Activated T-cell treated with anti-CD3 and anti-CD28 coated beads, Interleukin-2, amount 50 U/mL, for 4 hours (primary cell): ENCODE measurements at places on chromosomes 13 and 19.

GRCh38 chr19:18593367-18594095, 4.9 kb downstream of the REX1BD start:
- no peak for DNase-seq

GRCh38 chr13:79404361-79404760, 1.7 kb downstream of the RBM26 start:
- DNase-seq, result no peak

GRCh38 chr19:56312787-56313657, 1.6 kb downstream of the ZSCAN5A start:
- no peak for DNase-seq

GRCh38 chr13:25541434-25542123, 169.8 kb downstream of the ATP8A2 start:
- DNase-seq, result no peak

- no peak for DNase-seq
These were observed 43.3 kb downstream of the NAA16 start for GRCh38 chr13:41354416-41354815.

GRCh38 chr13:79470666-79471065, 10.3 kb upstream of the NDFIP2 start:
- DNase-seq, result no peak

DNA sequence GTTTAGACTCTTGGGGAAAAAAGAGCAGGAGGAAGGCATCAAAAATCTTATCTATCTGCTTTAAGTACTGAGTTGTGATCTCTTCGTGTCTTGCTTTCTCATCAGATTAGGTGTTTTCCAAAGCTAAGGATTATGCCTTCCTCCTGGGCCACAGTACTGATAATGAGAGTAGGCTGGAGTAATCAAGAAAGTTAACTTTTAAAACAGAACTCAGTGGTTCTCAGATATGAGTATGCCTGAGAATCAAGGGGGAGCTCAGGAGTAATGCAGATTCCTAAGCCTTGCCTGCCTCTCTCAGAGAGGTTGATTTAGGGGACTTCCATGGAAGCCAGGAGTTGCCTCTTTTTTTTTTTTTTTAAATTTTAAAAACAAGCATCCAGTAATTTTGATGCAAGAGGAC, 23.5 kb downstream of the CDADC1 start:
- no peak for DNase-seq

- no peak for DNase-seq
These were observed 29.8 kb upstream of the RAP2A start for GRCh38 chr13:97403893-97404750.

- peak; percentile 45 for DNase-seq
These were observed 2.5 kb downstream of the LDLR start for GRCh38 chr19:11091703-11092153.

DNA sequence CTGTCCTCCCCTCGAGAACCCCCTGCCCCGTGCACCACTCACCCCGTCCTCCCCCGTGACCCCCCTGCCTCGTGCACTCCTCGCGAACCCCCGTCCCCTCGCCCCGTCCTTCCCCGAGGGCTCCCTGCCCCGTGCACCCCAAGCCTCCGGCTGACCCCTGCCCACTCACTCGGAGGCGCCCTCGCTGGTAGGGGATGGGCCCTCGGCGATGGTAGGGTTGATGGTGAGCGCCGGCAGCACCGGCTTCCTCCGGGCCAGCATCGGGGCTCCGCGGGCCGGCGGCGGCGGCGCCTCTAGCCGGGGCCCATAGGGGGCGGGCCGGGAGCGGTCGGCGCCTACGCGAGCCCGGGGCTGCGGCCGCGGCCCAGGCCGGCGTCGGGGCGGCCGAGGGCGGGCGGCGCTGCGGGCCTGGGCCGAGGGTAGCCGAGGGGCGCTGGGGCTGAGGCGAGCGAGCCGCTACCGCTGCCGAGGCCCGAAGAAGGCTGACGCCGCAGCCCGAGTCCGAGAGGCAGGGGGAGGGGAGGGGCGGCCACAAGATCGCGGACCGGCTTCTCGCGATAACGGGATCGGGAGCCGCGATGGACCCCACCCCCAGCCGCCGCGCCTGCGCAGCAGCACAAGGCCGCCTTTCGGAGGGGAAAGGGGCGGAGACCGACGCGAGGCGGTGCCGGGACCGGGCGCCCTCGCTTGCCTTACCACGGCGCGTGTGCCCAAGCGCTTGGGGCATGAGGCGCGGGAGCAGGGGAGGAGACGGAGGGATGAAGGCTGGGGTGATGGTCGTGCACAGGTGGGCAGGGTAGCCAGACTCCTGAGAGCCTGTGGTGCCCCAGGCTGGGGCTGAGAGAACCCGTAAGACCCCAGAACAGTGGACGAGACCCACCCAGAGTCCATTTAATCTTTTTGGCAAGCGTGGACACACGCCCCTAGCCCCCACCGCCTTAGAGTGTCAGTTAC, at the start of gene MAP2K2:
TSS of gene MAP2K2 (minus strand) at position 508 of the 954 bp plus-strand sequence. CDS start at position 261, 247 bp downstream.
- peak; percentile 97 for DNase-seq

DNA sequence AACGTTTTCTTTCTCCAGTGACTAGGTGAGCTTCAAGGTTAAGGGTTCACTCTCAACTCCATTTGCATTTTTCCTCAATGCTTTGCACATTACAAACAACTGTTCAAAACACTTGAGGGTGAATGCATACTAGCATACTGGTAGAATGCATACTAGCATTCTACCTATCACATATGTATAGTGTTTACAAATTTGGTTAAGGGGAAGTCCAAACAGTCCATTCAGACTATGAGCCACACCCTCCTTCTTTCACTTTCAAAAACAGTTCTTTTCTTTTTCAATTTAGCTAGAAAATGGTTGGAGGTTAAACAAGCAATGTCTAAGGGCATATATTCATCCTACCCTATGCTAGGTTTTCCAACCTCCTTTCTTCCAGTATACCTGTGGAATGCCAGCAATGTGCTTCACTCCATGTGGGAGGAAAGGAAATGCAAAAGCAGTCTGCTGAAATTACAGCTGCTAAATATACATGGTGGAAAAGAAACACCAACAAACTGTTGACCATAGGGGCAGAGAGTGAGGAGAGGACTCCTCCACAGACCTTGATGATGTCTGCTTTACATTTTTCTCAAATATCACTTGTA, 102.6 kb downstream of the DOCK9 start:
- no peak for DNase-seq

GRCh38 chr19:56155124-56155687, 14.1 kb downstream of the ZNF444 start:
- no peak for DNase-seq

- DNase-seq, result no peak
These were observed 100.3 kb downstream of the TM9SF2 start for GRCh38 chr13:99601535-99601934.

DNA sequence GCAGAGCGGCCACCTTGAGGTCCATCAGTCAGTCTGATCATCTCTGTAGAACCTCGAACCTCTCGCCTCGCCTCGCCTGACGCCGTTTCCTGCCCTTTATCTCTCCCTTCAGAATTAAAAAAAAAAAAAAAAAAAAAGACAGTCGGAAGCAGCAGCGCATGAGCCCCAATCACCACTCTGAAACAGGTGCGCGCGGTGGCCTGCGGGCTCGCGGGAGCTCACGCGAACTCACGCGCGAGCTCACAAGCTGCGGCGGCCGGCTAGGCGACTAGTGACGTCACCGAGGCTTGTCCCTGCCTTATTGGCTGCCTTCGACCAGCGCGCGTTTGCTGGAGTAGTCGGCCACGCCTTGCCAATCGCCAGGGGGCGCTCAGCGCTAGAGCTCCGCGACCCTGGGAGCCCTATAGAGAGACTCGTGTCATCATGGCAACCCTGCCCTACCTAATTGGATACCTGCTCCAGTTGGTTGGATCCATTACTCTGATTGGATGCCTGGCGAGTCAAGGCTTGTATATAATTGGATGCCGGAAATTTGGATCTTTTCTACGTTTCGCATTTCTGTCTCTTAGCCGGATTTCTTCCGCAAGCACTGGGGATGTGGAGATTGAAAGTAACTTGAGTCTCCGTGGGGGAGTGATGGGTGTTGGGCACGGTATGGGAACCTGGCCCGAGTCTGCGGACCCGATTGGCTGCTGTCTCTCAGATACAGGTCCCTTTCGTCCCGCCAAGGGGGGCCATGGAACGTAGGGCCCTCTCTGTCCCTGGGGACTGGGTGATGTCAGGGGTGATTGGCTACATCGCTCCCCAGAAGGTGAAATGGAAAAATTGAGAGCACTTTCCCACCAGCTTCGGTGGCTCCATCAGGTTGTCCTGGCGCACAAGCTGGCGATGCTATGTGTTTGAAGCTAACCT, 31.6 kb downstream of the SYT3 start:
- DNase-seq, result peak; percentile 53

DNA sequence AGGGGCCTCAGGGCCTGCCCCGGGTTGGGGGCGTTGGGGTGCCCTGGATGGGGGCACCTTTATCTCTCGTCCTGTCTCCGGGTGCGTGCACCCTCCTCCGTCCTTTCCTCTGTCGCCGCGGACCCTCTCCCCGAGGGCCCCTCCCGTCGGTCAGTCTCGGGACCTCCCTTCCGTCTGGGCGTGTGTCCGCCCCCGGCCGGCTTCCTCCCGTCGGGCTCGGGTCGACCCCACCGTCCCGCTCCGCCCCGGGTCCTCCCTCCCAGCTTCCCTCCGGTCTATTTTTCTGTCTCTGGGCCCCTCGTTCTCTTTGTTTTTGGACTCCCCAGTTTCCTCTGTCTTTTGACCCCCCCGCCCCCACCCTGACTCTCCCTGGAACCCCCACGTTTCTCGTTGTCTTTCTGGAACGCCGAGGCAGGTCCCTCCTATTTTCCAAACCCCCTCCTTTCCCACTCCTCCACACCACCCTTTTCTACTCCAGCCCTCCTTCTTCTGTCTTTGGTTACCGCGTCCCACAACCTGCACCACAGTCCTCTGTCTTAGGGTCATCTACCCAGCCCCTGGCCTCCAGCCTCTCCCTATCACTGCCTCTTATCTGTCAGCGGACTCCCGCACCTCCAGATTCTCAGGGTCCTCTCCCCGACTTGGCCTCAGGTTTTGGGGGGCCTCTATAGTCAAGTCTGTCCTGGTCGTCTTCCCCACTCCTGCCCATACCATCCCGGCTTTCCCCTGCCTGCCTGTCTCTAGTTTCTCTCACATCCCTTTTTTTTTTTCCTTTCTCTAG, 757 bp downstream of the EGLN2 start:
- no peak for DNase-seq

DNA sequence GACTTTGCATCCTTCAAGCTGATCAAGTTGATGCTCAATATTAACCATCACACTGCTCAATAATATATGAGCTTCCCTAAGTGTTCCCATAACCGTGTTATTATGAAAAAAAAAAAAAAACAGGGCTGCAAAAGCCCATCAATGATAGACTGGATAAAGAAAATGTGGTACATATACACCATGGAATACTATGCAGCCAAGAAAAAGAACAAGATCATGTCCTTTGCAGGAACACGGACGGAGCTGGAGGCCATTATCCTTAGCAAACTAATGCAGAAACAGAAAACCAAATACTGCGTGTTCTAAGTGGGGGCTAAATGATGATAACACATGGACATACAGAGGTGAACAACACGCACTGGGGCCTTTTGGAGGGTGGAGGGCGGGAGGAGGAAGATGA, 58.3 kb downstream of the CACNA1A start:
- DNase-seq, result no peak

DNA sequence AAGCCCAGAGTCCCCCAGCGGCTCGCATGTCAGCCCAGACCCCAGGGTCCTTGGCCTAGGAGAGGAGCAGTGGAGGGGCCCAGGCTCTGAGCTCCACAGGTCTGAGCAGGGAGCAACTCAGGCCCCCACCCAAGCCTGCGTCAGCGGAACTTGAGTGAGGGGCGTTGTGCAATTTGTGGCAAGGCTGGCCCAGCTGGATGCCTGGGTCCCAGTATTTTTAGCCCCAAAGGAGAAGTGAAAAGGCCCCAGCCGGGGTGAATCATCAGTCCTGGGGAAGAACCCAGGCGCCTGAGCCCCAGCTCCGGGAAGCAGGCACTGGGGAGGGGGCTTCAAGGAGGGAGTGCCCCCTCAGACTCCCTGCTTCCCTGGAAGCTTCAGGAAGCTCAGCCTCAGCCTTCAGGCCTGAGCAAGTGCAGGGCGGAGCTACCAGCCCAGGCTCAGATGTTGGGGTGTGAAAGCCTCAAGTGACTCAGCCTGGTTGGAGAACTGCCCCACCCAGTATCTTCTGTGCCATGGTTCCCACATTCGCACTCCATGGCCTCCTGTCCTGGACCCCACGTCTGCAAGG, 7.2 kb downstream of the MED29 start:
- peak; percentile 50 for DNase-seq

- no peak for DNase-seq
These were observed 36.2 kb upstream of the TRPC4 start for GRCh38 chr13:37905736-37906135.

GRCh38 chr13:30829833-30830637, 76.0 kb upstream of the MEDAG start:
- no peak for DNase-seq

GRCh38 chr13:48624858-48625257, 28.9 kb upstream of the CYSLTR2 start:
- no peak for DNase-seq

- no peak for DNase-seq
These were observed 72.8 kb downstream of the EFNB2 start for GRCh38 chr13:106462710-106463109.

DNA sequence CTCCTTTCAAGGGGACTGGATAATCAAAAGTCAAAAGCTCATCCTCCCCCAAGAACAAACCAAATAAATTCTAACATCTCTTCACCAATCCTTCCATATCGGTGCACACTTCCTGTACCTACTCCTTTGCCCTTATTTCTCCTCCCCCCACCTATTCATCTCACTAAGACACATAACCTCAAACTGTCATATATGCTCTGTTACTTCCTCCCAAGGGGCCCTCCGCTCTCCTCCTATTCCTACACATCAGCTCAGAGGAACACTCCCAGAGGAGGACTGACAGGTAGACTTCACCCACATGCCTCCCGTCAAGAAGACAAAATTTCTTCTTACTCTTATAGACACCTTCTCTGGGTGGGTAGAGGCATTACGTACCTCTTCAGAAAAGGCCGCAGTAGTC, 48.1 kb downstream of the ZNF93 start:
- DNase-seq, result no peak

DNA sequence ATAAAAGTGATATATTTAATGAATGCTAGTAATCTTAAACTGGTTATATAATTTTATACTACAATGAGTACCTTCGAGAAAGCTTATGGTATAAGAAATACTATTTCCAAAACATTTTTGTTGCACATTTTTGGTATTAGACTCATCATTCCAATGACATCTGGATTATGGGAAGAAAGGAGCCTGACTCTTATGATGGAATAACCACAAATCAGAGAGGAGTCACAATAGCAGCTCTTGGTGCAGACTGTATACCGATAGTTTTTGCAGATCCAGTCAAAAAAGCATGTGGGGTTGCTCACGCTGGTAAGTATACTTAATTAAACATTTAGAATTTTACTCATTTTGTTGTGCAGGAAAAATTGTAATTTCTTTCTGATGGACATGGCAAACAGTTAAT, 3.9 kb downstream of the LACC1 start:
- DNase-seq, result no peak

- no peak for DNase-seq
These were observed 780 bp downstream of the FCER2 start for GRCh38 chr19:7701049-7701653.
